NK-92 treated with Interleukin-12 subunit alpha and Interleukin-12 subunit beta, amount 100 ng/mL, for 24 hours (cell line): ENCODE measurements at places on chromosomes 5 and 9.
A peak's percentile ranks its signal among the peaks of the same experiment; 100 is the strongest.

- no peak for DNase-seq
These were observed 166.6 kb upstream of the NFIB start for GRCh38 chr9:14480526-14480925.

DNA sequence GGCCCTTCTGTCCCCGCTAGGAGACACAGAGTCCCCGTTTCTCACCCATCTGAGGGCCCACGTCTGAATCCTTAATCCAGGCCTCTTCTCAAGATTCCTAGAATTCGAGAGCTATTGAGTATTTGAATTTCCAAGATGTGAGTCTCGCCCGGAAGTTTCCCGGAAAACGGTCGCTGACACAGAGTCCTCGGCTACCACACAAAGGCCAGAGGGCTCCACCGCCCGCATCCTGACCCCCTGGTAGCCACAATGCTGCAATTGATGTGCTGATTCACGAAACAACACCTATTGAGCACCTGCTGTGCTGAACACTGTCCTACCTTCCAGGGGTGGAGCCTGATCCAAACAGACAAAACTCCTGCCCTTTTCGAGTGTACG is 670 bp upstream of the FBP1 start:
- no peak for DNase-seq

- DNase-seq, result no peak
These were observed 16.2 kb downstream of the MIGA2 start for GRCh38 chr9:129052592-129052991.

DNA sequence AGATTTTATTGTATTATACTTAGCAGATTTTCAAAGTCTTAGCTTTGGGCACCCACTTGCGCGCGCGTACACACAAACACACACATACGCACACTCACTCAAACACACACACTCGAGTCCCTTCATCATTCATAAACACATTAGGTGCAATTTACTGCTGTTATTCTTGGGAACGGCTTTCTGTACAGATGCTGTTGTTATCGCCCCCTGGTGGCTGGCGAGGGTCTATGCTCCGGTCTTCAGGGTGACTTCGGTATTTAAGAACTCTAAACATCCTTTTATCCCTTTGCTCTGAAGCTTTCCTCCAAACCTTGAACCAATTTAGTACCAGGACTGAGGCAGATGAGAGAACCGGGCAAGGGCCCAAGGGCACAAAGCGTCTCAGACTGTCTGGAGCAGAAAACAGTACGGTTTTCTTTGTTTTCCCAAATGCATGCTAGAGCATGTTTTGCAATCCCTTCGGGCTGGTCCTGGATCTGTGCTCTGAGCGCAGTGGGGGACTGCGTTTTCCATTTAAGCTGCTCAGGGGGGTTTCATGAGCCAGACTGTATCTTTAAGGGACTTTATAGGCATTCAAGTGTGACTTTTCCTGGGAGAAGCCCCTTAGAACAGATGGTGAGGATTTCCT is 1.7 kb upstream of the SLIT3 start:
- DNase-seq, result peak; percentile 29

DNA sequence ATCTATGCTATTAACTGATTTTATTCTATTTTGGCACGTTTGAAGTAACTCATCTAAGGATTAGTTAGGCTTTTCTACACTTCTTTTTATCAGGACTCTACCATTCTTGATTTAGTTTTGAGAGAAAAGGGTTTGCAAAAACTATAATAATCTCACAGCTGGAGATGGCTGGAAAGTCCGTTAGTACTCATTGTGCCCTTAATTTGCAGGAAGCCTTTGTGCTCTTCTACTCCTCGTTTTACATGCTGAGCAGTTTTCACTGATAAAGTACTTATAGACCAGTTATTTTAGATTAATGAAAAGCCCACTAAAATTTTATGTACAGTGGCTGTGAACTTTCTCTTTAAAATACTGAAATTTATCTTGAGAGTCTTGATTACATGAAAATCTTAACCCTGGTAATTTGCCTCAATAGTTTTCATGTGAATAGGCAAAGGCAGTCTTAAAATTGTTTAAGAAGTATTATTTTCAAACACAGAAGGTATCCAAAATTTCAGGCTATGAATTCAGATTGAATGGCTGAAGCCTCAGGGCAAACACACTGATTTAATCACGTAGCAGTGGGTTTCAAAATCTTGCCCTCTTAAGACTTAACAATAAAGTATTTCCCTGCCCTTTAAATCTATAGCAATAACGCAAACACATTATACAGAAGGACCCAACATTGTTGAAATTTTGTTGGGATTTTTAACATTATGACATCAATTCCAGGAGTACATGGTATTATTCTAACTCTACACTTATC is 18.6 kb downstream of the MLLT3 start:
- no peak for DNase-seq

- no peak for DNase-seq
These were observed 4.4 kb downstream of the ABL1 start for GRCh38 chr9:130839132-130840111.

GRCh38 chr5:122730456-122730855 is 44.4 kb upstream of the SNX2 start:
- no peak for DNase-seq

- DNase-seq, result no peak
These were observed 39.0 kb upstream of the CD180 start for GRCh38 chr5:67235399-67236110.

- DNase-seq, result no peak
These were observed 298.1 kb downstream of the TRPM3 start for GRCh38 chr9:70823284-70823683.

DNA sequence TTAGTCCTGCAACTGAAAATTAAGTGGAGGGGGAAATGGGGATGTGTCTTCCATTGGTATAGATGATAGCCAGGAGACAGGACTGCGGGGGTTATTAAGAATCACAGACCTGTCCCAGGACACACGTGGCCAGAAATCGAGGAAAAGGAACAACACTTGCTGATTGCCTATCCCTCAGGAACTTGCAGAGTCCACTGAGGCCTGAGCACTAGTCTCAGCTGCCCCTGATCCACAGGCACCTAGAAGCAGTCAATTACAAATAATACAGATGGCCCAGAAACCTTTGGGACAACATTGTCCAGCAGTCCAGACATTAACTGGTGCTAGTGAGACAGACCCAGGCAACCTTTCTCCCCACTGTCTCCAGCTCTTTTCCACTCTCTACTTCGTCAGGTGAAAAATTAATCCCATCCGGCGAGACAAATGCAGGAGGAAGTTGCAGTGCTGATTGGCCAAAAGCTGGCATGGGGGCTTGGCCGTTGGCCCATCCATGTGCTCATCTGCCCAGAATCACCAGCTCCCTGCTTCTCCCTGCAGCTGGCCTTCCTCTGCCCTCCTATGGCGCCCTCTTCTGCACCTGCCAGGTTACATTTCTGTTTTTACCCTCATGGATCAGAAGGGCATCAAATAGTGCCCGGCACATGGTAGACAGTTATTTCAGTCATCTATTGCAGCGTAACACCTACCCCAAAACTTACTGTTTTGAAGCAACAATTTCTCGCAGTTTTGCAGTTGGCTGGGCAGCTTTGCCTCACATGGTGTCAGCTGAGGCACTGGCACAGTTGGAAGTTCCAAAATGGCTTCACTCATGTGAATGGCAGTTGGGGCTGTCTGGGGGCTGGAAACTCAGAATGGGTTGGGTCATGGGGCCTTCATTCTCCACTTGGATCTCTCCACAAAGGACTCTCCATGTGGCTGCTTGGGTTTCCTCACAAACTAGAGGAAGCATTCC is 3.6 kb upstream of the B4GALT1 start:
- no peak for DNase-seq

DNA sequence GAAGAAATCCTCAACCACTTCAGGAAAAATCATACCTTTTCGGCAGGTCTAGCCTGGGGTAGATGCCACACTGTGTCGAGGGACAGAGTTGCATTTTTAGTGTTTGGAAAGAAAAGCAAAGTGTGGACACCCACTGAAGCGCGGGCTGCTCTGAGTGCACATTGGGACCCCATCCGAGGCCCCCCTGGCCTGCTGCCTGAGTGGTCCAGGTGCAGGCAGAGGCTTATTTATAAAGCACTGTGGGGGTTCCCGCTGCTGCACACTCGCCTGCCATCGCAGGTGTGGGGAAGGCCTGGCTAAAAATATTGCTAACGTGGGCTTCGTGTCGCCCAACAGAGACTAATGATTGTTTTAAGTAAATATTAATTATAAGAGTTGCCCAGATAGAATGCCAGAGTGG is 119.4 kb downstream of the CRB2 start:
- DNase-seq, result no peak

DNA sequence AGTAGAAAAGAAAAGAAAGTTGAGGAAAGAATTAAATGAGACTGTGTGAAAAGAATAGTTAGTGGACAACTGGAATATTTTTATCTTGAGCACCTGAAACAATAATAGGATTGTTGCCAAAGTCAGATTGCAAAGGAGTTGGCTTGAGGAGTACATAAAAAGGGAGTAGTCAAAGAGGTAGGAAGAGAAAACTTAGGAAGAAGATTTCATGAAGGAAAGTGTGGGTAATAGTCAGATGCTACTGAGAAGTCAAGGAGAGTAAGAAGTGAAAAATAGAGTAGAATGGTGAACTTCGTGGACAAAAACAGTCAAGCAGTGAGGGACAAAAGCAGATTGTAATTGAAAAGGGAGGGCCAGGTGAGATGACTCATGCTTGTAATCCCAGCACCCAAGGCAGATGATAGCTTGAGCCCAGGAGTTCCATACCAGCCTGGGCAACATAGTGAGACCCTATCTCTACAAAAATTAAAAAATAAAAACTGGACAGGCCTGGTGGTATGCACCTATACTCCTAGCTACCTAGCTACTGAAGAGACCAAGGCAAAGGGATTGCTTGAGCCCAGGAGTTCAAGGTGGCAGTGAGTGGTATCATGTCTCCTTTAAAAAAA is 178.9 kb downstream of the NIPBL start:
- DNase-seq, result no peak

- no peak for DNase-seq
These were observed 4.4 kb downstream of the TMED7 start for GRCh38 chr5:115621365-115621900.

- DNase-seq, result no peak
These were observed 140.2 kb upstream of the LPAR1 start for GRCh38 chr9:111178331-111179055.

DNA sequence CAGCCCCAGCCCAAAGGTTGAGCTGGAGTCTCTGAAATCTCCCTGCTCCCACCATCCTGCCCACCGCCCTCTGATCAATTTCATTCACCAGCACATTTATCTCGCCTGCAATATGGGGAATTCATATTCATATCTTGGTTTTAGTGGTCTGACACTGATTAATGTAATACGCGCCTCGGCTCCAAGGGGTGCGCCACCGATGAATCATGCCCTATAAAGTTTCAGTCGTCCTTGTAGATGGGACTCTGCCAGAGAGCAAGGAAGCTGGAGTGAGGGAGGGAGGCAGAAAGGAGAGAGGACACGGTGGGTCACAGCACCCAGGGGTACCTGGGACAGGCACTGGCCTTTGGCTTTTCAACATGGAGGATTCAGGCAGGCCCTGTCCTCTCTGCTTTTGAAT is 8.9 kb downstream of the IRX1 start:
- DNase-seq, result no peak

GRCh38 chr5:159909126-159909525 is 7.2 kb upstream of the ADRA1B start:
- DNase-seq, result no peak
